Transverse colon (tissue), 4 donors: ENCODE measurements at places on chromosomes 6 and 20.

DNA sequence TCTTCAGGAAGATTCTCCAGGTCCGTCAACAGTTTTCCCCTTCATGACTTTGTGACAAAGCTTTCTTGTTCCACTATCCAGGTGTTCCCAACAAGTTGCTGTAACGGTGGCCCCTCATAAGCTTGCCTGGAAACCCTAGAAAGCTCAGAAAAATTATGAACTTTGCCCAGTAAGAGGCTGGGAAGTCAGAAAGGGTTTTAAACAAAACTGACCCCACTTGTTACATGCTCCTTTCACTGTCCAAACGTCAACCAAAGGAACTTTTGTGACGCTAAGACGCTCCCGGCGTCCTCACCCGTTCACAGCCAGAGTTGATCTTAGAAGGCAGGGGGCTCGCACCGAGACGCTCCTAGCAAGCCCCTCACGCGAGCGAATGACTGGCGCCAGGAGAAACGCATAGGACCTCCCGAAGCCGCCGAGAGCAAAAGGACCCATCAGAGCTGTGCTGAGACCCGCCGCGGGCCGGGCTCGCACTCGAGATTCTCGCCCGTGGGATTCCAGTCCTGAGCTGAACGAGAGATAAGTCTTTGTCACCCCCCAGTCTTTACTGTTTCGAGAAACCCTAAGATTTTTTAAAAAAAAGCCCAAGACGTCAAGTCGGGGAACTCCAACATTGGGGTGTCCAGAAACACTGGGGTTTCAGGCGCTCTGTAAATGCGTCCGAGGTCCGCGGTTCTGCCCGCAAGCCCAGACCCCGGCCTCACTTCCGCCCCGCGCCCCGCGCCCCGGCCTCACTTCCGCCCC is 544 bp upstream of the ACAT2 start:
- H3K27me3 ChIP-seq, result no peaks in the 10 kb centered on the region
- peak overlapping the region; percentile 92 for H3K4me3 ChIP-seq
- no peaks in the 10 kb centered on the region for H3K36me3 ChIP-seq
- H3K4me1 ChIP-seq, result peaks cover 18% of the 10 kb centered on the region
- peak overlapping the region; percentile 99 for H3K27ac ChIP-seq

DNA sequence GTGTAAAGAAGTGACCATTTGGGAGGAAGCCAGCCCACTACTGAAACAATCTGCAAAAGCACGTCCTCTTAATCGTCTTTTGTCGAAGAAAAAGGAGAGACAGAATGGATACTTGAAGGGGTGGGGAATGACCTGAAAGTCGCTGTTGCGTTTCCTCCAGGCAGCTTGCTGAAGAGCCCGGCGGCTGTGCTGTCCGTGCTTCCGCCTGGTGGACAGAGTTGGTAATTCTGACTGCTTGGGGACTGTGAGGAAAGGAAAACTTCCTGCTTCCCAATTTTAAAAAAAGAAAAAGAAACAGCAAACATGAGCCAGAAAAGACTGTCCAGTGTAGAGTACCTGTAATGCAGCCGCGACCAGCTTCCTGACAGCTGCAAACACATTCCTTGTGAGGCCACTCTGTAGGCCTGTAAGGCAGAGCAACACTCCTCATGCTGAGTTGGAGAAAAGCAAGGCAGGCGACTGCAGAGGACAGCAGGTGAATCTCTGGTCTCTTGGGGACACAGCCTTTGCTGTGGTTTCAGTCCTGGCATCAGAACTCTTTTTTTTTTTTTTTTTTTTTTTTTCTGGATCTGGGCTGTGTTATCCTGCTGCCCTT is 251.1 kb upstream of the TBX18 start:
- DNase-seq, result peak; percentile 8
- H3K4me3 ChIP-seq, result no peak overlapping the region
- H3K27ac ChIP-seq, result no peak overlapping the region
- no peaks in the 10 kb centered on the region for H3K27me3 ChIP-seq
- H3K36me3 ChIP-seq, result no peaks in the 10 kb centered on the region

- H3K36me3 ChIP-seq, result no peaks in the 10 kb centered on the region
- H3K4me3 ChIP-seq, result no peak overlapping the region
- no peaks in the 10 kb centered on the region for H3K27me3 ChIP-seq
- DNase-seq, result no peak
These were observed 20.5 kb downstream of the MAP7 start for GRCh38 chr6:136529710-136530109.

DNA sequence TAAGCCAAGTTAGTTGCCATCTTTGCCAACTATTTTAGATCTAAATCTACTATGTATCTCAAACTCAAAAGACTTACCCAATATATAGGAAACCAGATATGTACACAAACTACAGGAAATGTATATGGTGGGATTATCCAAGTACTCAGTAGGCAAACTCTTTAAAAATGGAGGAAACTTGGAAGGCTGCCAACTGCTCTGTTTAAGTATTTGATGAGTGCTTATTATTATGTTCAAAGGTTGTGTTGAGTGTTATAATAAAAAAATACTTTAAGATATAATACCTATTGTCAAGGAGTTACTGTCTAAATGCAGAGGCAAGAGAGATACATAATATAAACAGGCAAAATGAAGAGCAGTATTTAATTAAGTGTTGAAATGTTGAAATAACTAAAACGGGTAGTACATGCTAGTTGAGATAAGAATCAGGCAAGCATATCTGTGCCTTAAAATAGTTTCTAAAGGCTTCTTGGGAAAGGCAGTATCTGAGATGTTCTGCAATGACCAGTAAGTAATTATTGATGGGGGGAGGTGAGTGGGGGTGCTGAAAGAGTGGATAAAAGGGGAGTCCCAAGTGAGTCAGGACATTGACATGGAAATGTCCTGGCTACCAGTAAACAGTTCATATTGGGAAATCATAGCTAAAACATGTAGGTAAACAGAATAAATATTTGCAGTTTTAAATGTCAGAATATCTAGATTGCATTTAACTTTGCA is 6.5 kb upstream of the DST start:
- no peaks in the 10 kb centered on the region for H3K36me3 ChIP-seq
- H3K4me1 ChIP-seq, result peaks cover 31% of the 10 kb centered on the region
- no peak overlapping the region for H3K4me3 ChIP-seq
- H3K27ac ChIP-seq, result no peak overlapping the region

DNA sequence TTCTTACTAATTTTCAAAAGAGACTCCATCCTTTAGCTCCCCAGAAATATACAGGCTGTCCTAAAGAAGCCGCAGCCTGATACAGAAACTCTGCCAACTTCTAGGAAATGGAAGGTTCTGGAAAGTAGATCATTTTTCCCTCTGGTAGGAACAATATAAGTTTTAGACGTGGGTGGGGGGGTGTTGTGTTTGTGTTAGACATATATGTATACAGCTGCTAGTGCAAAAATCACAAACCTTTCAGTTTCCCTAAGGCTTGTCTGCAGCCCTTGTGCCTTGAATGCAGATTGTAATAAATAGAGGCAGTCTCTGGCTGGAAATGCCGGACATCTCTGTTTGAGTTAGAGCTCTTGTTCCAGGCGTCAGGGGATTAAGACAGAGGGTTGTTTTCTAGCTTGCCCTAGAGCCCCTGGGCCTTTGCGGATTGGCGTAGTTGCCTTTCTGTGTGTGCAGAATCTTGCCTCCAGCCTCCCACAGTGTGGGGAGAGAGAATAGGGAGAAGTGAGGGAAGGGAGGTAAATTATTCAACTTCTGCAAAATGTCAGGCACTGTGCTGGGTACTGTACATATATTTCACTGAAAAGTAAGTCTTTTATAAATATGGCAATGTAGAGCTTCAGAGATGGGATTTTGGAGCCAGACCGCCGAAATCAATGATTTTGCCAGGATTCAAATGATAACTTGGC is 269.7 kb downstream of the PRL start:
- H3K27ac ChIP-seq, result no peak overlapping the region
- H3K4me3 ChIP-seq, result no peak overlapping the region
- H3K27me3 ChIP-seq, result no peaks in the 10 kb centered on the region

DNA sequence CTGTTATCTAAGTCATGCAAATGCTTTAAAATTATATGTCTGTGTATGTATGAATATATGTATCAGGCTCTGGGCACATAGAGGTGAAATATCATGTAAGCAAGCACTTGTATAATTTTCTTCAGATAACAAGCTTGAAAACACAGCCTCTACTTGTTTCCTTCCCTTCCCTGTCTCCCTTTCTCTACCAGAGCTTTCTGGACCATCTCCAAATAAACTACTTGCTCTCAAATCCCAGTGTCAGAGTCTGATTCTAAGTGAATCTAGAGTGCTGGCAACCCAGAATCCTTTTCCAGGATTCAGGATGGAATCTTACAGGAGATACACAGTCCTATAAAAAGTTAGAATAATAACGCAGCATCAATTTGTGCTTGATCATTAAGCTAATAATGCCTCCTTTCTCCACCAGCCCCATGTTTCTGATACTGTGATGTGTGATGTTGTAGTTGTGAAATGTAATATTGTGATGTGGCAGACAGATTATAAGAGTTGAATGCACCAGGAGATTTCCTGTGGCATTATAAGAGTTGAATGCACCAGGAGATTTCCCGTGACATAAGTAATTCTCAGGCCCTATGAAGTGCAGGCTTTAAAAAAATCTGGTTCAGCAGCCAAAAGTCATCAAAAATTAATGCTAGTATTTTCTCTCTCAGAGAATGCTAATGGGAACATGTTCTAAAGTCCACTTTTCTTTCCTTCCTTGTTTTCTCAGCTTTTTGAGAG is 89.6 kb downstream of the PCSK2 start:
- no peaks in the 10 kb centered on the region for H3K4me1 ChIP-seq
- H3K36me3 ChIP-seq, result no peaks in the 10 kb centered on the region
- H3K27ac ChIP-seq, result no peak overlapping the region
- DNase-seq, result no peak
- peaks cover 37% of the 10 kb centered on the region for H3K27me3 ChIP-seq
- H3K4me3 ChIP-seq, result no peak overlapping the region

DNA sequence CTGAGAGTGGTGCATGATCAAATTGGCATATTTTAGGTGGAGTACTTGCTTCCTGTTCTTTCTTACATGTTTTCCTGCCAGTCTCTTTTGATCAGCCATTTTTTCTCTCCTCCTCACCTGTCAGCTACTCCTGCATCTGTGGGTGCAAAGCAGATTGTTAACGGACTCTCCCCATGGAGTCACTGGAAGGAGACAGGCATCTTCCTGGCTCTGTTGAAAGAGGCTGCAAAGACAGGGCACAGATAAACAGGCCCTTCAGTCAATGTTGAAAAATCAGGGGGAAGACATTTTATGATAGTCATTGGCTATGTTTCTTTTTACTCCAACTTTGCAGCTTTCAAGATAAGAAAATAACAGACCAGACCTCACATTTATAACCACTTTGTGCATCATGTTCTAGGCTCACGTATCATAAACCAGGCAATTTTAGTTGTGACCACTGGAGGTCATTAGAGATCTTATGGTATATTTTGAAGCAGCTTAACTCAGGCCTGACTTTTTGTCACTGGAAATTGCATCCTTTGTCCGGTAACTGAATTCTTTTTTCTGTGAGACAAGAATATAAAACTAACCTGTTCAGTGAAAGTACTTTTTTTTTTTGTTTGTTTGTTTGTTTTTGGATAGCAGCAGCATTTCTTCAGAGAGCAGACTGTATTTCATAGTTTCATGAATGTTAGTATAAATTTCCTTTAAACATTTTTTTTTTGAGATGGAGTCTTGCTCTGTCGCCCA is 20.1 kb downstream of the ECT2L start:
- H3K27ac ChIP-seq, result peak overlapping the region; percentile 37
- no peak for DNase-seq
- H3K27me3 ChIP-seq, result no peaks in the 10 kb centered on the region
- no peaks in the 10 kb centered on the region for H3K36me3 ChIP-seq
- peaks cover 9% of the 10 kb centered on the region for H3K4me1 ChIP-seq

DNA sequence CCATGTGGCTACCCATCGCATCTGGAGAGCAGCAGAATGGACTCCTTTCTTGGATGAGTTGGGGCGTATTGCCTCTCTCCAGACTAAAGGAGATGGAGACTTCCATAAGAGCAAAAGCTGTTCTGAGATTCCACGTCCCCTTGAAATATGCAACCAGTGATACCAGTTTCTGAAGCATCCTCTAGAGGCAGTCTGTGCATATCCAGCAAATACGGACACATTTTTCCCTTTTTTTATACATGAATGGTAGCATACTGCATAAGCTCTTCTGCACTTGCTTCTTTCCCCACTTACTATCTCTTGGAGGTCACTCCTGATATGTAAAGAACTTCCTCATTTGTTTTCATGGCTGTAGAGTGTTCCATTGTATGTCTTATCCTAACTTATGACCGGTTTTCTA is 34.6 kb downstream of the TAF8 start:
- no peak overlapping the region for H3K27ac ChIP-seq
- no peaks in the 10 kb centered on the region for H3K27me3 ChIP-seq
- no peak for DNase-seq
- no peak overlapping the region for H3K4me3 ChIP-seq
- no peaks in the 10 kb centered on the region for H3K36me3 ChIP-seq

GRCh38 chr20:1357921-1358671 is 29.2 kb upstream of the SDCBP2 start:
- no peak overlapping the region for H3K4me3 ChIP-seq
- no peaks in the 10 kb centered on the region for H3K27me3 ChIP-seq

GRCh38 chr6:97059473-97059872 is 134.9 kb downstream of the KLHL32 start:
- H3K4me1 ChIP-seq, result no peaks in the 10 kb centered on the region
- H3K4me3 ChIP-seq, result no peak overlapping the region
- no peaks in the 10 kb centered on the region for H3K27me3 ChIP-seq
- no peak overlapping the region for H3K27ac ChIP-seq
- H3K36me3 ChIP-seq, result no peaks in the 10 kb centered on the region
- DNase-seq, result no peak

DNA sequence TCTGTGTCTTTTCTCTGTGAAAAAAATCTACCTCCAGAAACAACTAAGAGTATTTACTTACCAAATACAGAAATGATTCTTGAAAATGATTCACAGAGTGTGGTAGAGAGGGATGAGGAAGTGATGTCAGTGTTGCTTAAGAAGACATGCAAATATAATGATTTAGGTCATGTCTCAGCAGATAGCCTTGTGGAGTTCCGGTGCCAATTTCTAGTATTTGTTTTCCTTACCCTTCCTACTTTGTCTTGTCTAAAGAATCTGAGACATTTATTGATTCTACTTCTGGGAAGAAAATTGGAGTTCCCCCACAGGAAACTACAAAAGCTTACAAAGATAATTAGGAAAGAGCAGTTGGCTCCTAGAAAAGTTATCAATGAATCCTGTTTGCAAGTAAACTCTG is 68.8 kb downstream of the GJA1 start:
- no peaks in the 10 kb centered on the region for H3K27me3 ChIP-seq
- DNase-seq, result no peak
- no peak overlapping the region for H3K27ac ChIP-seq

DNA sequence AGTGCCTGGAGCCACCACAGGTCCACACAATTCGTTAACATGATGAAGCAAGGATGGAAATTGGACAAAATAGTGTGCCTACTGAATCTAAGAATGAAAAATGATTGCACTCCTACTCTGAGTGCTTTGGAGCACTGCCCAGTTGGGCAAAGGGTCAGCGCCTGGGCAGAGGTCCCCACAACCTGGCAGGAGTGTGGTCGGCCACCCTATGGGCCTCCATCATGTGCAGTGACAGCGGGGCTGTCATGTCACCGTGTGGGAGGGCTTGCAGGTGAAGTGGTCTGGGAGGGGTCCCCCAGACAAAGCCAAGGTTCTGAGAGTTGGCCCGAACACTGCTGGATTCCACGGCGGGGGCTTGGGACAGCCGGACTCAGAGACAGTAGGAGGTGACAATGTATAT is 36.2 kb upstream of the CD93 start:
- no peaks in the 10 kb centered on the region for H3K4me1 ChIP-seq
- no peaks in the 10 kb centered on the region for H3K36me3 ChIP-seq
- no peak overlapping the region for H3K4me3 ChIP-seq
- H3K27me3 ChIP-seq, result no peaks in the 10 kb centered on the region

GRCh38 chr6:70112716-70113115 is 190.2 kb downstream of the COL9A1 start:
- no peak overlapping the region for H3K27ac ChIP-seq
- no peak for DNase-seq
- no peak overlapping the region for H3K4me3 ChIP-seq
- H3K27me3 ChIP-seq, result no peaks in the 10 kb centered on the region
